ENCODE measurements at places on chromosomes 7 and 10.

GRCh38 chr7:39587393-39587792 lies 21.2 kb downstream of the YAE1 start:
- DNase-seq, result no peak

GRCh38 chr10:98397089-98397600 lies 17.8 kb downstream of the PYROXD2 start:
- no peak for DNase-seq

DNA sequence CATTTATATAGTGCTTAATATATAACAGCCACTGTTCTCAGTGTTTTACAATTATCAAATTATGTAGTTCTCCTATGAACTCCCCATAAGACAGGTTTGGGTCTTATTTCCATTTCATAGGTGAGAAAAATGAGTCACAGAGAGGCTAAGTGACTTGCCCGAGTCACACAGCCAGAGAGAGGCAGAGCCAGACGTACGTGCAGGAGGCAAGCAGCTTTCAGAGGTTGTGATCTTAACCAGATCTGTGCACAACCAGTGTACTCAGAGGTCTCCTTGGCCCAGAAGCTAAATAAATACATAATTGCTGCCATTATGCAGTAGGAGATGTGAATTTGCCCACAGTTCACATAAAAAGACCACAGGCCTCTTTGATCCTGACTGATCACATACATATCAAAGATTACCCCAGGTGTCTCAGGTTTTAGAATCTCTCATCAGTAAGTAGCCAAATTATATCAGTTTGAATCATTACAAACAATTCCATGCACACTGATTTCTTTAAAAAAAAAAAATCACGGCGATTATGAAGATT lies 304.7 kb upstream of the AOAH start:
- DNase-seq, result no peak

DNA sequence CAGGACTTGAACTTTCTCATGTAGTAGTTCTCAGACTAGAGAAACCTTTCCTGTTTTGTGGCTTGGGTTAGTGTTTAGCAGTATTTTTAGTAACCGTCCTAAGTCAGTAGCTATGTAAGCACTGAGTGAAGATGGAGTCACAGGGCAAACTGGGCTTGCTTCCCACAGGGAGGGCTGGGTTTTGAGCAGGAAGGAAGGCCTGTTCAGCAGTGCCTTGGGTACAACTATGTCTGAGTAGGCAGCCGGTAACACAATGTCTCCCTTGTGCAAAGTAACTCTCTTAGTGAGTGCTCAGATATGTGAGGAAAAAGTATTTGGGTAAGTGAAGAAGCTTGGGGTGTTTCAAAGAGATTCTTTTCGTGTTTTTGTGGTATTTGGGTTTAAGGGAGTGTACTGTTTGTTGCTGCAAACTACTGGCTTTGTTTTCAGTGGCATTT lies 96.4 kb downstream of the CCSER2 start:
- no peak for DNase-seq

GRCh38 chr10:3452173-3452626 lies 279.6 kb upstream of the PITRM1 start:
- DNase-seq, result no peak

- DNase-seq, result no peak
Measured at GRCh38 chr7:40890088-40890692, 755.4 kb downstream of the SUGCT start.

- no peak for DNase-seq
Measured at GRCh38 chr10:129074939-129075338, 392.1 kb upstream of the MGMT start.

GRCh38 chr10:118873091-118873737 lies 118.4 kb upstream of the CACUL1 start:
- DNase-seq, result no peak

- DNase-seq, result no peak
Measured at GRCh38 chr10:101906586-101907183, 63.1 kb upstream of the KCNIP2 start.

- DNase-seq, result no peak
Measured at GRCh38 chr7:17328641-17329040, 30.2 kb downstream of the AHR start.

- DNase-seq, result no peak
Measured at GRCh38 chr10:28331841-28332240, 29.0 kb upstream of the MPP7 start.

- DNase-seq, result no peak
Measured at GRCh38 chr7:130740606-130741005, 6.6 kb upstream of the KLF14 start.

DNA sequence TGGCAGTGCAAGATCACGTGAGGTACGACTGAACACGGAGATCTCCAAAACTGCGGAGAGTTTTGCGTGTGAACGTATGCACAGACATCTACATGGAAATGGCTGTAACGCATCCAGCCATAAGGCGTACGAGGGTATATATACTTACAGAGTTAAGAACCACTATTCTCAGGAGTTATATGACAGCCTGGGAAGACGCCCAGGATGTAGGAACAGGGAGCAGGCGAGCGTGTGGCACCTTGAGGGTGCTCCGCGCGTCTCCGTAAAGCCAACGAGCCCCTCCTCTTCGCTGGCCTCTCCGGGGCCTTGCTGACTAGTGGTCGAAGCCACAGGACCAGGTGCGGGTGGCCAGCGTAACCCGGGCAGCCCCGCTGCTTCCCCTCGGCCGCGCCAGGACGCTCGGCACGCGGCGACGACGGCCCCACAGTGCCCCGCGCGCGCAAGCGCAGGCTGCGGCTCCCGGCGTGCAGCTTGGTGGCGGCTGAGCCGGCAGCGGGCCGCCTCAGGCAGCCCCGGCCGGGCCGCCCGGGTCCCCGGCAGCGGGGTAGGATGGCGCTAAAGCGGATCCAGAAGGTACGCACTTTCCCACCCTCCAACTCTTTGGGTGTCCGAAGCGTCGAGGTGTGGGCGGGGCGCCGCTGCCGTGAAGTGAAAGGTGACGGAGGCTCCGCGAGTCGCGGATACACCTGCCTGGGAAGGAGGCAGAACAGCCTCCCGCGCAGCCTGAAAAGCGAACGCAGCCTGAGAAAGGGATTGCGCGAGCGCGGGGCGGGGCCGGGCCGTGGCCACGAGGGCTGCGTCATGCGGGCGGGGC lies at the start of gene UBE2D4:
UBE2D4 (plus strand) TSS at position 453 of the 814 bp plus-strand sequence; CDS start at position 550, 97 bp downstream.
- DNase-seq, result peak; percentile 90

DNA sequence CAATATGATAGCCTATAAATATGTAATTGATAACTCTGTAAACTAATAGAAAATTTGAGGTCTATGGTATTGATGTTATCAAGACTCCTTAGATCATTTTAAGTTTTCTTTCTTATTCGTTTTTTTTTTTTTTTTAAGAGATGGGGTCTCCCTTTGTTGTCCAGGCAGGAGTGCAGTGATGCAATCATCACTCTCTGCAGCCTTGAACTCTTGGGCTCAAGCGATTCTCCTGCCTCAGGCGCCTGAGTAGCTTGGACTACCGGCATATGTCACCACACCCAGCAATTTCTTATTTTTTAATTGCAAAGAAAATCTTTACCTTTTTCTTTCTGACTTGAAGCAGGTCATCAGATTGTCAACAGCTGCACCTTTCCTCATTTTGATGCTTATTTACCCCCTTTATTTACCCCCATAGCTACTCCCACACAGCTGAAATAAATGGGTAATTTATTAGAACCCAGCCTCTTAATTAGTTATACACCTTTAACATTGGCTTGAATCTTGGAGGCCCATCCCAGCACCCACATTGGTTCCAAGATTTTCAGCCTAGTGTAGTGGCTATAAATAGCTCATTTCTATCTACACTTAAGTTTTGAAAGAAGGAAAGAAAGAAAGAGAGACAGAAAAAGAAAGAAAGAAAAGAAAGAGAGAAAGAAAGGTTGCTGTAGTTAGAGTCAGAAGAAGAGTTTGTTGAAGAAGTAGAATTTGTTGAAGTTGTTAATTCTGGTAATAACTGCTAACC lies 38.3 kb downstream of the ARL4A start:
- no peak for DNase-seq

GRCh38 chr7:121002757-121003200 lies 14.3 kb downstream of the CPED1 start:
- DNase-seq, result no peak

DNA sequence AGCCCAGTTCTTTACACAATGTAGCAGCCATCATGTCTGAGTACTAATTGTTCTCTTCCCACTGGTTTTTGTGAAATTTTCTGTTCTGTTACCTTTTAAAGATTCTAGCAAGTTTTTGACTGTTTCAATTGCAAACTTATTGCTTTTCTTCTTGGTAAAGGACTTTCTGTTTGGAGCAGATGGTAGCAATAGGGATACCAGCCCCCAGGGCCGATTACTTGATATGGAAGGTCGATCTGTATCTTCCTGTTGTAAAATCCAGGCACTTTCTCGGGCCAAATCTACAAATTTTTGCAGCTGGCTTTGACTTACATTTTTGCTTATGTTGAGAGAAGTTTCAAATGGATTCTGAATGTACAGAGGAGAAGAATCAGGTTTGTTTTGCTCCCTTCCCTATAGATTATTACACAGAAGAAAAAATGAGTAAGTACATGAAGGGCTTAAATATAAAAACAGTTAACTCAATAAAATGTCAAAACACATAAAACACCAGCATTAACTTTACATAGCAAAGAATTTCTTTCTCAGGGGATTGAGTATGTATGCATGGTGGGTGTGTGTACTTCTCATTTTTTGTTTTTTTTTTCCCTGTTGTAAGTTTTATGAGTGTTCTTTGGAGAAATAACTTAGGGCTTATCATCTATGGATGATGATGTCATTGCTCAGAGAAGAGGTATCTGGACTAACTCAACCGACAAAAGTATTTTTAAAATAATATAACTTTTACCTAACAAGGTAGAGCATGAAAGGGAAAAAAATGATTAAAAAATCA lies 35.3 kb downstream of the MTPAP start:
- DNase-seq, result no peak

DNA sequence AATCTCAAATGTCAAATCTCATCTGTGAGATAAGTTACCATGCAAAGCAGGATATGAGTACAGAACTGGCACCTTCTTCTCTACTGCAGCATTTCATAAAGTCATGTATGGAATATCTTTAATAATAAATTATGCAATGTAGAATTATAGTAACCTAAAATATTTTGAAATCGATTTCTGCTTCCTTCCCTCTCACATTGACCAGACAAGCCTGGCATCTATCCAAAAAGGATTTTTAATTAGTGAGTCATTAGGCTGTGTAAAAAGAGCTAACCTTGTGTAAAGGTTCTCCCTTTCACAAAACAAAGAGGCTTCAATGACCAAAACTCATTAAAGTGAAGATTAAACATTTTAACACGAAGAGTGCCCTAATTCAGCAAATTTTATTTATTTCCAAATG lies 48.8 kb upstream of the EXOC6 start:
- no peak for DNase-seq

DNA sequence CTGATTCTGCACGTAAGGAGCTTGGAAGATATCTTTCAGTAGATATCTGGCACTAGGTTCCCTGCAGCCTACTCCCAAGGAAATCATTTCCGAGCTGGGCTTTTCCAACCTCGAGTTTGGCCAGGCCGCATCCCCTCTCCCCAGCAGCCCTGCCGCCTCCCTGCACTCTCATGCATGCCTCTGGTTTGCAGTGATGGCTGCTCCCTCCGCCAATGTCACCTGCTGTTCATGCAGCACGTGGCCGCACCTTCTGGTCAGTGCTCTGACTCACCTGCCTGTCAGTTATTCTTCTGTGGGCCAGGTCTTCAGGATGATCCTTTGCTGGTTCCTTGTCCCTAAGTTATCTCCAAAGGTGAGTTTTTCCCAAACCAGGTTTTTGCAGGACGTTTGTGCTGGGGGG lies 50.6 kb upstream of the RASGEF1A start:
- DNase-seq, result no peak

GRCh38 chr7:157526913-157527634 lies 190.3 kb downstream of the DNAJB6 start:
- DNase-seq, result no peak

- DNase-seq, result no peak
Measured at GRCh38 chr10:131773370-131774343, 127.2 kb upstream of the PPP2R2D start.

GRCh38 chr7:32881074-32881982 lies 10.2 kb downstream of the KBTBD2 start:
- no peak for DNase-seq

- no peak for DNase-seq
Measured at GRCh38 chr10:87661861-87662785, 2.4 kb downstream of the PAPSS2 start.

- no peak for DNase-seq
Measured at GRCh38 chr7:19381321-19381720, 236.1 kb upstream of the FERD3L start.

- DNase-seq, result no peak
Measured at GRCh38 chr10:17578603-17579002, 38.6 kb downstream of the HACD1 start.

DNA sequence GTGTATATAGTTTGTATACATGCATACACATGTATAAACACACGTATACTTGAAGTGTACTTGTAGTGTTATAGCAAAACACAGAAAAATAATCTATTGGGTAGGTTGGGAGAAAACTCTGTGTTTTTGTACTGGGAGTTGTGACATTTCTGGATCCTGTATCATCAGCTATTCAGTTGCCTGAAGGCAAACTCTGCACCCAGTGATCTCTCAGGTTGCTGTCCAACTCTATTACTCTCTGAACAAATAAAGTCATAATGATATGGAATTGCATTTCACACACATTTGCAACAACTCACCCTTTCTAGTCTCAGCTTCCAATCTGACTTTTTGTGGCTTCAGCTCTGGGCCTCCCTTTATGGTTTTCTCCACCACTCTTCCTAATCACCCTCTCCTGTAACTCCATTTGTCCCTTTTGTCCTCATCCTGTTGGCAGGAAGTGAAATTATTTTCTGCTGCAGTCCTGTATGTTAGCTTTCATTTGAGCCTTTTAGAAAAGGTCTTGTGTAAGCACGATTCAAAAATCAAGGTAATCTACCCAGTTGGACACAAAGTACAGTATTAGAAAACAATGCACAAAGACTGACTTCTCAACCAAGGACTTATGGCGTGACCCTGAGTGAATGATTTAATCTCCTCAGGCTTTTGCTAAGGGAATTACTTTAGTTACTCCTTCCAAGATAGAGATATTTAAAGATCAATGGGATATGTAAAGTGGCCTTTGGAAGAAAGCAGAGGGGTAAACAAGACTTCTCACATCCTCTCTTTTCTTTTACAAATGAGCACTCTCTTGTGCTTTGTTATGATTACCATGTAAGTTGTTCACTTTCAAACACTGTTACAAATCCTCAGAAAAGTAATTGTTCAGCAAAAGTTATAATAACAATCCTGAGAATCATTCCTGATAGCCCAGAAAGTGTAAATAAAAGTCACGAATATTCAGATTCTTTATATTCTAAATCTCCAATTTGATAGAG lies 249.1 kb downstream of the KCND2 start:
- no peak for DNase-seq

GRCh38 chr10:68348265-68348741 lies 15.6 kb upstream of the PBLD start:
- DNase-seq, result peak; percentile 22

- no peak for DNase-seq
Measured at GRCh38 chr7:139899328-139899955, 70.4 kb downstream of the TBXAS1 start.

- DNase-seq, result no peak
Measured at GRCh38 chr7:118183428-118183785, 557 bp upstream of the LSM8 start.

- DNase-seq, result no peak
Measured at GRCh38 chr7:117970801-117971200, 97.6 kb upstream of the CTTNBP2 start.

All from stimulated activated naive CD4-positive, alpha-beta T cell treated with Interleukin-2 at 50 U/mL for 16 hours (primary cell).